ENCODE measurements at places on chromosomes 16 and 17. TPM values are rescaled to one million over a fixed set of nuclear protein-coding genes. Genes with fewer than 3 reads are reported as not detected.

GRCh38 chr17:3924512-3925350, 8.5 kb upstream of the P2RX1 start:
- H3K4me3 ChIP-seq = no peak overlapping the region
- peaks cover 13% of the 10 kb centered on the region for H3K4me1 ChIP-seq
- H3K36me3 ChIP-seq = no peaks in the 10 kb centered on the region
- DNase-seq = peak; percentile 54

DNA sequence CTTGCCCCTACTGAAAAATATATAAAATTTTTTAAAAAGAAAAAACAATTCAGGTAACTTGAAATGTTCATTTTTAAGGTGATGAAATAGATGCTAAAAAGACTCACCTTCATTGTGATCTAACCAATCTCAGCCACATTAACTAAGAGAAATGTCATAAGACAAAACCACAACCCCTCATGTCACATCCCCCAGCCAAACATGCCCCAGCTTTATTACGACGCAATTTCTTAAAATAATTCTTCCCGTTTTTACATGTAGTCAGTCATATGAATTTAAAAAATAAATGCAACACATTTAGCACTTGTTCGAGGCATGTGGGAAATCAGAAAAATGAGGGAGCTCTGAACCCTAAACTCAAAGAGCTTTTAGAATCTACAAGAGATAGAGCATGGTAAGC, 9.5 kb downstream of the AMFR start:
- H3K4me3 ChIP-seq = no peak overlapping the region
- no peak overlapping the region for H3K27ac ChIP-seq
- no peak for DNase-seq

- H3K4me3 ChIP-seq = no peak overlapping the region
- DNase-seq = no peak
Measured at GRCh38 chr17:59763861-59764260, 56.4 kb downstream of the VMP1 start.

DNA sequence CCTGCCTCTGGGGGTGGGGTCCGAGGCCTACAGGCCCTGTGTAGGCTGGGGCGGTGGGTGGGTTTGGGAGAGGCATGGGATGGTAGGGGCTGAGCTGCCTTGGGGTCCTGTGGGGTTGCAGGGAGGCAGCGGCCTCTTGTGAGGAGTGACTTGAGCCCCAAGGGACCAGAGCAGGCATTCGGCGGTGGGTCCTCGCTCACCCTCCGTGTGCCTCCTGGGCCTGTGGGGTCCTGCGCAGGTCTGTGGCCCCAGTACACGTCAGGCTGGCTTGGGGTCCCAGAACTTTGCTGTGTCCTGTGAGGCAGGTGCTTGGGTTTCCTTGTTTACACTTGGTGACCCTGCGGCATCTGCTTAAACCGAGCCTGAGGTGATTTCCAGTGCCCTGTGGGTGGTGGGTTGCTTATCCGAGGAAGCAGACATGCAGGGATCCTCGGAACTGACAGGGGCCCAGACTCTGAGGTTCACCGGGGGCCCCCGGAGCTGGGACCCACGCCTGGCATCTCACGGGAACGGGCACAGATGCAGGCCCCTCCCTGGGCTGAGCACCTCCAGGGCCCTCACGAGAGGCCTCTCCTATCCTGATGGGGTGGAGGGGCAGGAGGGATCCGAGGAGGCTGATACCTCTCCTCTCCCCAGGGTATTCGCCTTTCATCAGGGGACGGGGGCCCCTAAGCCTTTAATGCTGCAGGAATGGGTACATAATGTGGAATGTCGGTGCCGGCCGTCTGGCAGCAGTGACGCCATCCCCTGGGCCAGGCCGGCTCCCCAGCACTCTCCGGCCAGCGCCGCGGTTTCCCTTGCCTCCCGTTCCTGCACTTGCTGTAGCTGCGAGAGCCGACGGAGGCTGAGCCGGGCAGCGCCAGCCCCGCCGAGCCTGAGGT, 7.7 kb downstream of the METRNL start:
- no peak overlapping the region for H3K27ac ChIP-seq
- peaks cover 16% of the 10 kb centered on the region for H3K36me3 ChIP-seq
- no peaks in the 10 kb centered on the region for H3K27me3 ChIP-seq
- H3K4me3 ChIP-seq = no peak overlapping the region
- H3K4me1 ChIP-seq = peaks cover 96% of the 10 kb centered on the region
- DNase-seq = no peak

DNA sequence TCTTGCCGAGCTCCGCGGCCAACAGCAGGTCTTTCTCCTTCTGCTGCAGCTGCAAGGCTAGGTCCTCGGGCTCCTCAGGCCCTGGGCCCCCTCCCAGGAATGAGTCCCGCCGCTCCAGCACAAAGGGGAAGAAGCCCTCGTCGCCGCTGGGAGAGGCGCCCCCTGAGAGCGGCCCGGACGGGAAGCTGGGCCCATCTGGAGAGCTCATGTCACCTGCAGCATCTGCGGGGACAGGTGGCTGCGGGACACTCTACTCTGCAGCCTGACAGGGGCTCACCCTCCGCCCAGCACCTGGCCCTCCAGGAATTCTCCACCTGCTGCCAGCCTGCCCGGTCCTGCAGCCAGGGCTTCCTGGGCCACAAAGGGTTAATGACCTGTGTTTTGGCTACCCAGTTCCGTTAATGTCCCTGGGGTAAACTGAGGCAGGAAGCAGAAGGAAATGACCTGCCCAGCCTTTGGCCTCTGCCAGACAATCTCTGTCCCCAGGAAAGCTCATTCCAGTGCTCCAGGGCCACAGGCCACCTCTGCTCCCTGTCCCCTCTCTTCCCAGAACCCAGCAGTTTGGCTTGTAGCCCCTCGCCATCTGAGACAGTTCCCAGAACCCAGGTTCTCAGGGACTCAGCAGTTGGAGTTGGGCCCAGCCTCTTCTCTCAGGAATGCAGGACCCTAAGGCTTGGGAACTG, 1.3 kb downstream of the BICDL2 start:
- peaks cover 9% of the 10 kb centered on the region for H3K4me1 ChIP-seq
- H3K36me3 ChIP-seq = no peaks in the 10 kb centered on the region
- DNase-seq = no peak
- no peak overlapping the region for H3K27ac ChIP-seq

DNA sequence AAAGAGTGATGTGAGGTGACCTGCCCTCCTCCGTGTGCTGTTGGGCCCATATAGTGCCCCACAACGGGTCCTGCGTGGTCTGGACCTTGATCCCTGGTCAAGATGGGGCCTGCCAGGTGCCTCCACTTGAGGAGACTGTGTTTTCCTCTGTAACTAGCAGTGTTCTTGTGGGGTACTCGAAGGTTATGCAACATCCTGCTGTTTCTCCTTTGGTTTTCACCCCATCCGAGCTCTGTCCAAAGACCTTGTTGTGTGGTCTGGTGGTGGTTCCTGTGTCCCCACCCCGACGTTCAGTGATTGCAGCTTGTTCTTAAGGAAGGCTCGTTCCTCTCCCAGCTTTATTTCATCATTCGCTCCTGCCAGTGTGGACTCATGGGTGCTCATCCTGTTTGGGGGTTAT, 38.7 kb upstream of the ZNF750 start:
- peaks cover 63% of the 10 kb centered on the region for H3K4me1 ChIP-seq
- H3K27me3 ChIP-seq = no peaks in the 10 kb centered on the region
- peak; percentile 5 for DNase-seq
- peaks cover 5% of the 10 kb centered on the region for H3K36me3 ChIP-seq
- no peak overlapping the region for H3K27ac ChIP-seq
- H3K4me3 ChIP-seq = no peak overlapping the region

GRCh38 chr16:54546521-54546920, 259.9 kb upstream of the IRX3 start:
- H3K36me3 ChIP-seq = no peaks in the 10 kb centered on the region
- H3K4me3 ChIP-seq = no peak overlapping the region
- H3K27me3 ChIP-seq = peaks cover 20% of the 10 kb centered on the region
- DNase-seq = no peak
- peaks cover 4% of the 10 kb centered on the region for H3K4me1 ChIP-seq

DNA sequence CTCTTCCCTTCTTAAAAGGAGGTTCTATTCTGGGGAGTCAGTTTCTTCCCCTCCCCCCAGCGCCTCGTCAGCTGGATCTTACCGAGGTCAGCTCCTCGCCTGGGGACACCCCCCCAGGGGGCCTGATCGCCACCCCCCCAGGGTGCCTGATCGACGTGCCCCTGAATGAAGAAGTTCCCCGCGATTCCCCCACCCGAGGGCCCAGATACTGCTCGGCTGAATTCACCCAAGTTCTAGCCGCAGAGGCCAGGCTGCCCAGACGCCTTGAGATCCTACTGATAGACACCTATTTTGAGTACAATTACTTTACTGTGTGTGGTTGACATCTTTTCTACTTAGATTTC, 1.4 kb downstream of the RAB11FIP3 start:
- peaks cover 4% of the 10 kb centered on the region for H3K36me3 ChIP-seq
- peaks cover 56% of the 10 kb centered on the region for H3K4me1 ChIP-seq
- H3K4me3 ChIP-seq = peak overlapping the region; percentile 76
- DNase-seq = no peak

DNA sequence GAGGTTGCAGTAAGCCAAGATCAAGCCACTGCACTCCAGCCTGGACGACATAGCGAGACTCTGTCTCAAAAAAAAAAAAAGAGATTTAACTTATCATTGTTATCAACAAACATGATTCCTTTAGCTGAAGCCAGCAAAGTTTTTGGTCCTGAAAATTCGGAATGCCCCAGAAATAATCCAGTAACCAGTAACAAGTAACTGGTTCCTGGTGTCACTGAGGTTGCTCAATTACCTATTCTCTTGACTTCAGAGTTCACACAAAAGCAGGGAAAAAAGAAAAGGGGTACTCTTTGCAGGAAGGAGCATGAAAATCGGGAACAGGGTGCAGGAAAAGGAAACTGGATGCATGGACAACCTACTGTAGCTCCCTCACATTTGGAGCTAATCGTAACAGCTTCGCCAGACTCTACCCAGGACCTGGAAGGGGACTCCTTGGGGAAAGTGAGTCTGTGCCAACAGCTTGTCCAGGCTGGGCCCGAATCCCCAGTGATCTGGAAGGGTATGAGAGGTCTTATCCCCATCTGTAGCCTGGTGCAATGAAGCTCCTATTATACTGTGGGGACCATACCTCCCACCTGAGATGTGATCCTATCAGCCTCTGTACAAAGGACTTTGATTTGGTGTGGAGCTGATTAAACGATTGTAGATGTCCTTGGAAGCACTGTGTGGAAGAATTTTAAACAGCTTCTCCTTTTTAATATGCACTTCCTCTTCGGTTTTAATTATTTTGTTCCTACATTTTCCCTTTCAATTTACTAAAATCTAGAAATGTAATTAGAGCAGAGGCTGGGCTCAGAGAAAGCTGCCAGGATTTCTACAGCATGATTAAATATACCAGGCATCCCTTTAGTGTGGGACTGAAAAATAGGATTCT, 3.4 kb upstream of the SPOP start:
- no peak overlapping the region for H3K4me3 ChIP-seq
- peaks cover 14% of the 10 kb centered on the region for H3K4me1 ChIP-seq
- H3K27ac ChIP-seq = no peak overlapping the region
- no peaks in the 10 kb centered on the region for H3K36me3 ChIP-seq
- no peak for DNase-seq

DNA sequence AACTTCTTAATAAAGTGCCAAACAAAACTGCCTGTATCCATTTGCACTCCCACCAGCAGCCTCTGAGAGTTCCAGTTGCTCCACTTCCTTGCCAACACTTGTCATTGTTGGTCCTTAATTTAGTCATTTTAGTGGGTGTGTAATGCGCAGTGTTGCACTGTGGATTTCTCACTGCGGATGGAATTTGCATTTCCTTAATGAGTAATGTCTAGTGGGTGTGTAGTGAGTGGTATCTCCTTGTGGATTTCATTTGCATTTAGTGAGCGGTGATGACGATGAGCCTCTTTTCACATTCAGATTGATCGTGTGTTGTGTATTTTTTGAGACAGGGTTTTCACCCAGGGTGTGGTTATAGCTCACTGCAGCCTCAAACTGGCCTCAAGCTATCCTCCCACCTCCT, 4.1 kb upstream of the MSLN start:
- H3K27me3 ChIP-seq = peaks cover 44% of the 10 kb centered on the region
- no peak for DNase-seq
- H3K4me3 ChIP-seq = no peak overlapping the region
- no peaks in the 10 kb centered on the region for H3K36me3 ChIP-seq
- no peak overlapping the region for H3K27ac ChIP-seq
- no peaks in the 10 kb centered on the region for H3K4me1 ChIP-seq

DNA sequence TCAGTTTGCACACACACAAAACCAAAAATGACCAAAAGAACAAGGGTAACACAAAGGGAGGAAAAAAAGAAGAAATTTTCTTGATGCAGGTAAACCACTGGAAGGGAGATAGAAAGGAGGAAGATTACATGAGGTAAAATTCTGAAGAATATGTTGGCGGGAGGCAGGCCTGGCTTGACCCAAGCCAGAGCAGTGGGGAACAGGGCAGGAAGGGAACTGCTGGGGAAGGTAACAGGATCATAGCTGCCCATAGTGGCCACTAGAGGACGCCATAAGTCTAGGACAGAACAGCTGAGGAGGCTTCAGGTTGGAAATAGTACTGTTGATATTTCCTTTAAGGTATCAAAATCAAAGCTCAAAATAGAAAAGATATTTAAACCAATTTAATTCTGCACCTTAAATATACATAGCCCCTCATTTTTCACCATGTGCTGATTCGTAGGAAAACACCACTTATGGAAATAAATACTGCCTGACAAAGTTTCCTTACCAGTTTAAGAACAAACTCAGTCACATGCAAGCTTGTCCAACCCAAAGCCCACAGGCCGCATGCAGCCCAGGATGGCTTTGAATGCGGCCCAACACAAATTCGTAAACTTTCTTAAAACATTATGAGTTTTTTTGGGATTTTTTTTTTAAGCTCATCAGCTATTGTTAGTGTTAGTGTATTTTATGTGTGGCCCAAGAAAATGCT, 15.5 kb downstream of the VPS35 start:
- no peaks in the 10 kb centered on the region for H3K27me3 ChIP-seq
- peaks cover 90% of the 10 kb centered on the region for H3K36me3 ChIP-seq
- no peaks in the 10 kb centered on the region for H3K4me1 ChIP-seq
- no peak overlapping the region for H3K4me3 ChIP-seq
- DNase-seq = no peak

DNA sequence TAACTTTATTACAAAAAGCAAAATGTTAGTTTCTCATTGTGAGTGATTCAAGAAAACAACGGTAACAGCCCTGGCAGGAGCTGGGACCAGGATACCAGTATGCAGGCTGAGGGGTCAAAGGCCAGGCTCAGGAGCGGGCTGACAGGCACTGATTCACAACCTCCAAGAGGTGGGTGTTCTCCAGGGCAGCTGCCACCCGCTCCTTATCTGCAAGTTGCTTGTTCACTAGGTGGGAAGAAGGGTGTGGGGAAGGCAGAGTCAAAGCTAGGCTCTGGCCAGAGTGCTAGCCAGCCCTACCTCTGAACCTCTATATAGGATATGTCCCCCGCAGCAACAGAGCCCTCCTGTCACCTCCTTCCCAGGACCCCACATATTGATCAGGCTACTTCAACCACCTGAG, 2.1 kb downstream of the CIAO2B start:
- DNase-seq = no peak
- no peak overlapping the region for H3K4me3 ChIP-seq
- no peaks in the 10 kb centered on the region for H3K27me3 ChIP-seq
- peaks cover 81% of the 10 kb centered on the region for H3K4me1 ChIP-seq
- H3K27ac ChIP-seq = no peak overlapping the region
- H3K36me3 ChIP-seq = peaks cover 4% of the 10 kb centered on the region

Gene PDIA2
- 1.6 TPM for total RNA-seq

Gene KRTAP3-1
- not detected for total RNA-seq

Gene FN3KRP
- 13.6 TPM for total RNA-seq

Gene TTYH2
- total RNA-seq = 28.1 TPM
